ENCODE measurements at places on chromosomes 3 and 15.

DNA sequence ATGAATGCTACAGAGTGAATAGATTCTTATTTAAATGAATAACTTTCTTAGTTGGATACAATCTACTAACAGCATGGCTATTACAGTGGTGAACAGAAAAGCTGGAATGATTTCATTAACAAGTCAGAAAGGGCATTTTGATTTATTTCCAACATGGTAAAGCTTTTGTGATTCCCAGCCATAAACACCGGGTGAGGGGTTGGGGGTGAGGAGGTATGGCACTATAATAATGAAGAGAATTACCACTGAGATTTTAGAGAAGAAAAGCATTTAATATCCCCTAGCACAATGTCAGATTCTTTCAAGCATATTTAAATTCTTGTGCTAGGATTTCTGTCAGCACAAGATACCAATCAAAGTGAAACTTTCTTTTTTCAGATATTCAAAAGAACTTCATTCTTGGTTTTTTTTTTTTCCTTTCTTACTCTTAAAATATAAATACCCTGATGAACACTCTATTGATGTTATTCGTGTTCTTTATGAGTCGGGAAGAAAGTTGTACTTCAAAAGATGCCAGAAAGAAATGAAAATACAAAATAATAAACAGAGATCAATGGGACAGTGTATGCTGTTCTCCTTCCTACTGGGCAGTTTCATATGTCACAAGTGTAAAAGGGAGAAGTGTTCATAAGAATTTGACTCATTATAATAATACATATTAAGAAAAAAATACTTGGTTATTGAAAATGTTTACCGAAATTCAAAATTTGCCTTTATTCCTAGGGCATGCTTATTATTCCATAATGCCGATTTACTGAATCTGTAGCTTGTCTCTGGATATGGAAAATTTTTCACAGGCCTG, 522.8 kb downstream of the CADM2 start:
- DNase-seq = no peak

- DNase-seq = no peak
Measured at GRCh38 chr3:14141602-14142341, 16.9 kb downstream of the TMEM43 start.

- DNase-seq = no peak
Measured at GRCh38 chr15:68586274-68586961, 7.6 kb downstream of the CORO2B start.

DNA sequence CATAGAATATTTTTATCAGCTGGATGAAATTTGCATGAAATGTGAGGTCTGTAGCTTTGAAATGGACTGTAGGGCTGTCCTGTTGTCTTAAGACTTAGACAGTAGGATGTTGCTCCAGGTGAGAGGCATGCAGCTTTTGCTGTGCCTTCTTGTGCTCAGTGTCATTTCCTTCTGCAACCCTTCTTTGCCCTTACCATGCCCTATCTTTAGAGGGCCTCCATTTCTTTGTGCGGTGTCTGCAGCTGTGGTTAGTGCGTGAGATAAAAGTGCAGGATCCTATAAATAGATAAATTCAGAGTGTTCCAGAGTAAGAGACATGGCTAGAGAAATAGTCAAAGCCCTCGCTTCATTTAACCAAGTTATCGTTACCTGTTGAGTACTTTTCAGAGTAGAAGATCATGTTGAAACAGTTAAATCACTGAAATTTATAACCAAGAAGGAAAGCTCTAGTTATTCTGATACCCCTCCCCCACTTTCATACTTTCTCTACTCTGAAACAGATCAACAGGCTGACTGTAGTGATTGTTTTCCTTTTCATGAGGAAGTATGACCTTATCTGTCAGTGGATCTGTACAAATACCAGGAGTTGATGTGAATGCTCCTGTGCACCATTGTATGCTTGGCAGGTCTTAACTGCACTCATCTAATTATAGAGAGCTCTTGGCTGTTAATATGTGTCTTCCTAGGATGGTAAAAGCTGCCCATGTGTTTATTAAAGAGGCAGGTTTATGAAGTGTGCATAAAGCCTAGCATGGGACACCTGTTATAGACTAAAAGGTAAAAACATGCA, 18.2 kb downstream of the EIF3J start:
- no peak for DNase-seq
